ENCODE measurements at places on chromosomes 5 and 9.

GRCh38 chr5:93644760-93645159 is 61.7 kb downstream of the NR2F1 start:
- no peak for DNase-seq

- DNase-seq: no peak
Measured at GRCh38 chr9:109789556-109789955, 9.6 kb downstream of the PALM2AKAP2 start.

- DNase-seq: no peak
Measured at GRCh38 chr5:75567710-75568109, 43.5 kb upstream of the ANKDD1B start.

DNA sequence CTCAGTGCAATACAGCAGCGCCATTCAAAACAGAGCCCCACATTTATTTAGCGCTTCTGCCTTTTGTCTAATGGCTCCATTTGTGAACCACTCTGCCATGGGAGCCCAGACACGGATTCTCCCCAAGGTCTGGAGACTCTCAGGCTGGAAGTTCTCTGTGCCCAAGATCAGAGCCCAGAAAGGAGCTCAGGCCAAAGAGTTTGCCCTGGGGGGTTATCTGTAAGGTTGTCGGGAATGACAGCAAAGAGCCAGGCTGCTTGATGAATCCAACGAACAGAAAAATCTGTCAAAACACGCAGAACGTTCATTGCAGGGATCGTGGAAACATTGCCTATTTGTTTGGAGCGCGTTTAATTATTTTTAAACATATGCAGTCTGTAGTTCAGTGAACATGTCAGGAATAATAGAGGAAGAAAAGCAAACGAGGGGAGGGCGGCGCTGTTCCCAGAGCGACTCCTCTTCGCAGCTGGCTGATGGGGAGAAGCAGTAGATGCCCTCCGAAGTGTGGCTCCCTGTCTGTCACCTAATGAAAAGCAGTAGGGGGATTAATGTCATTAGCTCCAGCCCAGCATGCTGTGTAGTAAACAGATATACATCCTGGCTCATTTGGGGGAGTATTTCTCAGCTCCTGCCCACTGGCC is 464.9 kb upstream of the MPDZ start:
- DNase-seq: peak; percentile 59

- DNase-seq: no peak
Measured at GRCh38 chr9:94826044-94826443, 99.5 kb downstream of the AOPEP start.

DNA sequence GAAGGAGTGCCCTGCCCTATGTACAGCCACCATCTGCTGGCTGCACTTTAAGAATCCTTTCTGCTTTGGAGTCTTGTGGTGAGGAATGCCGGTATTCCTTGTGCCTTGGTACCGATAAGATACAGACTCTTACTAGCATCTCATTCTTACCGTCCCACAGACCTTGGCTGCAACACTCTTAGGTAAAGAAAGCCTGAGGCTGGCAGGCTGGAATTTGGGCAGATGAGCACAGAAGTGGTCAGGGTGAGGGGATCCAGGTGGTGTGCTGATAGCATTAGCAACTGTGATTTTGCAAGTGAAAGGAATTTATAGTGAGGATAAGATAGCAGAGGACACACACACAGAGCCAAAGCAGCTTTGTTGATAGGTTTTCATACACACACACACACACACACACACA is 198.1 kb downstream of the ENC1 start:
- peak; percentile 28 for DNase-seq

GRCh38 chr5:94969174-94969573 is 315.7 kb downstream of the MCTP1 start:
- DNase-seq: no peak

GRCh38 chr9:94692601-94693000 is 33.9 kb upstream of the AOPEP start:
- DNase-seq: no peak

DNA sequence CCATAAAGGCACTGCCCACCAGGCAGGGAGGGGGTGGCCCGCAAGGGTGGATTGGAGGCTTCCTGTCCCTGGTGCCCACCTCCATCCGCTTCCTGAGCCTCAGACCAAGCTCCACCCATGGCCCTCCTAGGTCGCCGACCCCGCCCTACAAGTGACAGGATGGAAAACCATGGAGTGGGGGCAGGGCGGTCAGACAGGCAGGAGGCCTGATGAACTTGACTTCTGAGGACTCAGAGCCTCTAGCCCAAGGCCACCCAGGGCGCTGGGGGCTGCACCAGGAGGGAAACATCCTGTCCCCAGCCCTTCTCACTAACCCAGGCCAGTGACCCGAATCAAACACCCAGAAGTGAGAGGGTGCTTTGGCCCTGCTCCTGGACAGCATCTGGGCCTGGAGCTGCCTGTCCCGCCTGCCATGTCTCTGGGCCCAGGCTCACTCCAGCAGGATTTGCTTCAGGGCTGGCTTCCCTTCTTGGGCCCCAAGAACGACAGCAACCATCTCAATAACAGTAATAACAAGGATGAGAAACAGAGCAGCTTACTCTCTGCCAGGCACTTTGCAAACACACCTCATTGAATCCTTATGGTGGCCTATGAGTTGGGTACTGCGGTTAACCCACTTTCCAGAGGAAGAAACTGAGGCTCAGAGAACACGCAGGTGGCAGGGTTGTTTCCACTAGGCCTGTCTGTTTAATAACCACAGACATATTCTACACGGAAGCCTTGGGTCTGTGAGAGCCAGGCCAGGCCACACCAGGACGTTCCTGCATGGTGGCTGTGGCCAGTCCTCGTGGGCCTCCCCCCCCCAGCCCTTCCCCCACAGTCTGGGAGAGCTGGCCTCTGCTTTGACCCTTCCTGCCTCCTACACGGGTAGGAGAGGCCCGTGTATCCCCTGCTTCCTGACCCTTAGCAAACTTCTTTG is 4.4 kb upstream of the ST6GALNAC6 start:
- DNase-seq: no peak

GRCh38 chr9:138066049-138066448 is 188.5 kb downstream of the CACNA1B start:
- DNase-seq: peak; percentile 22
